ENCODE measurements at places on chromosomes 1 and 21.

DNA sequence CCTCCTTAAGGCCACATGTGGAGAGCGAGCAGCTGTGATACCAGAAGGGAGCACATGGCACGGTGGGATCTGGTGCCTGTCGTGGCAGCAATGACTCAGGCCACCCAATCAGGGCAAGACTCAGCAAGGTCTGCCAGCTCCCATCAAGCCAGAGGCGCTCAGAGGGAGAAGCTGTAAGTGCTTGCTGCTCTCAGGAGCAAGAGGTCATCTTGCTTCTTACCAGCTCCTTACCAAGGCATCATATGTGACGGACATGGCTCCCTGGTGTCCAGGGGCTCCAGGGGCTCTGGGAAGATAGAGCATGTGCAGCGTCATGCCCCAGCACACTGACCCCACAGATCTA lies 72.9 kb downstream of the ITPKB start:
- DNase-seq, result no peak

- no peak for DNase-seq
Measured at GRCh38 chr21:14592296-14593000, 46.3 kb upstream of the SAMSN1 start.

- DNase-seq, result no peak
Measured at GRCh38 chr1:73564294-73564693, 633.7 kb downstream of the LRRIQ3 start.

DNA sequence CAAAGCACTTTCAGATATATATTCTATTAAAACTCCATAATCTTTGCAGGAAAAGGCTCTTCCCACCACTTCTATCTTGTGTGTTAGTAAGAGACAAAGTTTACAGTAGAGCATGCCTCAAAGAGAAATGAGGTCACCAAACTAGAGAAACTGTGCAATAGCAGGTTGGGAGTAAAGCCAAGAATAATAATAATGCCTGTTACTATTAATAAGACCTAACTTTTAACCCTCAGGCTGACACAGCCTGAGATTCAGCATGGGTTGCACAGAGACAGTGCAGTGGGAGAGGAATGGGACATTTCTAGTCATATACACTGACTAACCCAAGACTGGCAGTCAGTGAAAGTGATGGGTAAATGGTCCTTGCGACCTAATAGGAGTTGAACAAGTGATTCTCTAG lies 320.2 kb upstream of the NFIA start:
- no peak for DNase-seq

DNA sequence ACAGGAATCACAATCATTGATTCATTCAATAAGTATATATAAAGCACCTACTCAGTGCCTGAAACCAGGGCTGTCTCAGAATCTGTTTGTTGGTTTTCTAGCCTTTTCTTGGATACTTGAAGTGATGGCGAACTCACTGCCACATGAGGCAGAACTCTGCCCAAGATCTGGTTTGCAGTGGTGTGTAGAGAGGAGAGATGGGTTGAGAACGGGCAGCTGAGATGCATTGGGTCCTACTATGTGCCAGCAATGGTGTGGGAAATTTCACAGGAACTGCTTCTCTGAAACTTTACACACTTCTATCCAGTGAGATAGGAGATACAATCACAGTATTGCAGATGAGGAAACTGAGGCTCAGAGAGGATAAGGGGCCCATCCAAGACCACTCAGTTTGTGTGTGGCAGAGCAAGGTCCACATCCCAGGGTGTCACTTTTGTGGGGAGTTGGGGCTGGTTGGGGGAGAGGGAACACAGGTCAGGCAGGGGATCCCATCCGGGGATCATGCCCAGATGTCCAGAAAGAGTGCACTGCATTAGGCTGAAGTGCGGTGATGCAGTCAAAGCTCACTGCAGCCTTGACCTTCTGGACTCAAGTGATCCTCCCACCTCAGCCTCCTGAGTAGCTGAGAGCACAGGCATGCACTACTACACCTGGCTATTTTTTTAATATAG lies 83.7 kb upstream of the IFFO2 start:
- peak; percentile 4 for DNase-seq

- DNase-seq, result no peak
Measured at GRCh38 chr1:12436817-12437599, 181.0 kb downstream of the DHRS3 start.

- DNase-seq, result no peak
Measured at GRCh38 chr21:26127918-26128317, 42.7 kb downstream of the APP start.

DNA sequence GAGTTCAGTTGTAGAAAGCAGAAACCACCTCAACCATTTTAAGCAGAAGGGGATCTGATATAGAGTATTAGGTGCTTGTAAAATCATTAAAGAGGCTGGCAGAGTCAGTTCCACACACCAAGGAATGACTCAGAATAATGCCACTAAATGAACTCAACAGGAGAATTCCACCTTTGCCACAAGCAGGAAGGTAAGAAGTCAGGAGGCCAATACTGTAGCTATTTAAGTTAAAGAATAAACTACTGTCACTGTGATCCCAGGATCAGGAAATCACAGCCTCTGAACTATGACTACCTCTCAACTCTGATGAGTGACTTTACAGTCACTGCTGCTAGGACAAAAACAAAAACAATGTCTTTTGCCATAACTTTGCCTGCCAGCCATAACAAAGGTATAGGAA lies 52.5 kb upstream of the PRMT6 start:
- no peak for DNase-seq

DNA sequence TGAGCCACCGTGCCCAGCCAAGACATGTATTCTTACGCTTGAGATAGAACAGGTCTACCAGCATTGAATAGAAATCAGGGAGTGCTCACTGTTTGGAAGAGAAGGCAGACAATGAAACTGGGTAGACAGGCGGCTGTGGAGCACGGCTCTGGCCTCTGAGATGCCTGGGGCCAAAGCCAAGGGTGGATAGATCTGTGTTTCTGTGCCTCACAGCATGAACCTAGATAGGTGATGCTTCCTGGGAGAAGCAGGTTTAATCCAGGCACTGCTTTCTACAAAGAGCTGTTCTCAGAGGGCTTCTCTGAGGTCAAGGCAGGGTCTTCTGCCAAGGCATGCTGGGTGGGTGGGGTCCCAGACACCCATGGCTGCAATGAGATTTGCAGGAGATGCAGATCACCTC lies 24.6 kb upstream of the PRSS38 start:
- DNase-seq, result no peak

GRCh38 chr1:156456625-156457465 lies 43.7 kb downstream of the MEF2D start:
- peak; percentile 96 for DNase-seq

DNA sequence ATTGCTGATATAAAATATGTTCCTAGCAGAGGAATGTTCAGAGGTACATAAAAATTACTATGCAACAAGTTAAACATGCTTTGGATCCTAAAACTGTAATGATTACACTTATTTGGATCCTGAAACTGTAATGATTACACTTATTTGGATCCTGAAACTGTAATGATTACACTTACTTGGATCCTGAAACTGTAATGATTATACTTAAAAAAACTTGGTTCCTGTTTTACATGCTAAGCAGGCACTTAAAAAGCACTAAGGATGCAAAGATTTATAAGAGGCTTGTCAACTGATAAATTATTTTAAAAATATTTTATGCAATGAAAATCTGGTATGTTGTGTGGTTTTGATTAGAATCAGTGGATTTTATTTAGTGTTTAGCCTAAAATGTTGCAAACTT lies 47.7 kb downstream of the ZNHIT6 start:
- DNase-seq, result no peak

- DNase-seq, result no peak
Measured at GRCh38 chr1:208486677-208487076, 242.5 kb upstream of the PLXNA2 start.

- DNase-seq, result no peak
Measured at GRCh38 chr1:59238333-59238934, 58.5 kb upstream of the FGGY start.

Measured in activated CD4-positive, alpha-beta T cell treated with anti-CD3 and anti-CD28 coated beads, Interleukin-2, amount 10 ng/mL, durations not matched to agents 7 days and 5 days (primary cell).